ENCODE measurements at places on chromosomes 7 and 10.

GRCh38 chr10:32038777-32039176, 17.4 kb downstream of the KIF5B start:
- DNase-seq, result no peak

GRCh38 chr7:116834815-116835504, 27.4 kb upstream of the CAPZA2 start:
- DNase-seq, result peak; percentile 6

DNA sequence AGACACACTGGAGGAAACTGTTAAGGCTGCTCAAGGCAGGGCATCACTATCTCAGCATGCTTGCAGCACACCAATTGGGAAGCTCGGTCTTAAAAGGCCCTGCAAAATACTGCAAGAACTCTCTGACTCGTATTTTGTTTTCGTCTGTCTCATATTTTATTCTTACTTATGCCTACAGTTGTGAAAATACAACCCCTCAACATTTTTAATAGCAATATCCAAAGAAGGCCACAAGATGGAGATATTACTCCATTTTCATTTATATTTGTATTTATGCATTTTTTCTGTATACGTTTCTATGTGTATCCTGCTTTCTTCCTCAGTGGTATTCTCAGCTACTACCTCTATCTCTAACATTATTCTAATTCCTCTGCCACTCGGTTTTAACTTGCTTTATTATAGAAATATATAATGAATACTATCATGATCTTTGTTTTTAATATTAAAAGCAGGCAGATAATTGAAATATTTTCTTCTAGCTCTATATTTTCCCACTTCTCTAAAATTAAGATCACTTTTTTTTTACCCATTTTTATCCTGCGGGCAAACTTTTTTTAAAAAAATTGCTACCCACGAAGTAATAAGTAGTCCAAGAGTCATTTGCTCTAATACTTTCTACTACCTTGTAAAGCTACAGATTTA, 10.0 kb downstream of the DNAJC1 start:
- no peak for DNase-seq

GRCh38 chr10:73054286-73054685, 42.4 kb downstream of the P4HA1 start:
- DNase-seq, result no peak

GRCh38 chr10:23367896-23368595, 23.4 kb upstream of the C10orf67 start:
- no peak for DNase-seq

GRCh38 chr7:40200791-40201190, 66.0 kb downstream of the SUGCT start:
- DNase-seq, result peak; percentile 85

- peak; percentile 50 for DNase-seq
These were observed 32.4 kb upstream of the VKORC1L1 start for GRCh38 chr7:65840446-65840845.

DNA sequence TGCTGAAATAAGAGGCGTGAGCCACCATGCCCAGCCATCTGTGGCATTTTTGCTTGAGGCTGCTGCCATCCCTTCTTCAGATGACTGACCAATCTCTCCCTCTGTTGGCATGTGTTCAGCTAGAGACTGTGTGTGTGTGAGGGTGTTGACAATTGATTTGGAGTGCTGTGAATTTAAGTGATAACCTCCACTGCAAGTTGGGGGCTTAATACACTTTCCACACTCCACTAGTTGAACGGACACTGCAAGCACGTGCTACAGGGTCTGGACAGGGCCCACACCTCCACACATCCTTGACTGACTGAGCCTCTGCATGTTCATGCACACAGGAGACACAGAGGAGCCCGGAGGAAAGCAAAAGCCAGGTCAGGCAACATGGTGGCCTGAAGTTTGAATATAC, 51.3 kb downstream of the BRAF start:
- DNase-seq, result no peak

- no peak for DNase-seq
These were observed 6.8 kb downstream of the BRI3 start for GRCh38 chr7:98288064-98288823.

- DNase-seq, result peak; percentile 29
These were observed 1206.2 kb downstream of the GATA3 start for GRCh38 chr10:9260690-9261089.

- no peak for DNase-seq
These were observed 31.6 kb upstream of the KCNIP2 start for GRCh38 chr10:101875068-101875688.

- DNase-seq, result no peak
These were observed 316.1 kb upstream of the MTPN start for GRCh38 chr7:136293272-136293671.

DNA sequence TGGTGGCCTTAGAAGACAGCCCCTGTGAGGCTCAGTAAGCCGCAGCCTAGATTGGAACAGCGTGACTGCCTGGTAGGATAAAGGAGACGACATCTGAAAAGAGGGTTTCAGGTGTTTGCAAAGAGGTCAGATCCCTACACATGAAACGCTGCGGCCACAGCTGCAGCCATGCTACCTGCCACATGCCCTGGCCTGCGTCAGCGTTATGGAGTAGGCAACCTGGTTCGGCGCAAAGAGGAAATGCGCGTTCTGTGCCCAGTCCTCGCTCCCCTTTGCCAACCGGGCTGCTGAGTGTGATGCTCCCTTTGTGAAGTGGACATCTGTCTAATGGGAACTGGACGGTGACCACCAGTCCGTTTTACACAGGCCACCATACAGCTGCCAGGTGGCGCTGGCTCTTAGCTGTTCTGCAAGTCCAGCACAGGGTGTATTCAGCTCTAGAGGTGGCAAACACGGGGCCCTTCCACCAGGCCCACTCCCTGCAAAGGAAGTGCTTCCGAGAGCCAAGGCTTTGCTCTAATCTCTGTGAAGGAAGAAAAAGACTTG, 160.3 kb downstream of the CELF2 start:
- no peak for DNase-seq

- DNase-seq, result no peak
These were observed 112.7 kb upstream of the AMPH start for GRCh38 chr7:38743899-38744298.

DNA sequence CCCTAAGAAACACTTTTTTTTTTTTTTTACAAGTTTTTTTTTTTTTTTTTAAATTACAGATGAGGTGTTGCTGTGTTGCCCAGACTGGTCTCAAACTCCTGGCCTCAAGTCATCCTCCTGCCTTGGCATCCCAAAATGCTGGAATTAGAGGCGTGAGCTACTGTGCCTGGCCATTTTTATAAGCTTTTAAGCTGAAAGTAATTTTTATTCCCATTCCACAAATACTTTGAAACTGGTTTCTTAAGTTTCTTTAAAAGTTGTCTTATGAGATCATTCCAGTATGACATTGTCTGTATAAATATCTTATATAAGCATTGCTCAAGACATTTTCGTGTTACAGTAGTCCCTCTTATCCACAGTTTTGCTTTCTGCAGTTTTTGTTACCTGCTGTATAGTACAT, 61.4 kb upstream of the CYP26C1 start:
- no peak for DNase-seq

DNA sequence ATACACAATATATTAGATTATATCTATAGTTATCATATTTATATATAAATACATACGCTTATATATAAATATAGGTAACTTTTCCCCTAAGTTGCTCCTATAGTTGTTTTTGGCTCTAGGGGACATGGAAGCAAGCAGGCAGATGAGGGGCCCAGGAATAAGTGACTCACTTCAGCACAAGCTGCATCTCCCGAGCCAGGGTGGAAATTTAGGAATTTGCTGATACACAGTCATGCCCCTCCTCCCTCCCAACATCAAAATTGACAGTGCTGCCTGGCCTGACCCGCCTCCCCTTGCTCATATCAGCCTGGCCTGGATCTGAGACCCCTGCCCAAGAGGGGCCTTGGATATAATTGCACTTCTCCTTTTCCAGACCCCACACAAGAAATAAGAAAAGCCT, 33.8 kb downstream of the MKI67 start:
- DNase-seq, result no peak

DNA sequence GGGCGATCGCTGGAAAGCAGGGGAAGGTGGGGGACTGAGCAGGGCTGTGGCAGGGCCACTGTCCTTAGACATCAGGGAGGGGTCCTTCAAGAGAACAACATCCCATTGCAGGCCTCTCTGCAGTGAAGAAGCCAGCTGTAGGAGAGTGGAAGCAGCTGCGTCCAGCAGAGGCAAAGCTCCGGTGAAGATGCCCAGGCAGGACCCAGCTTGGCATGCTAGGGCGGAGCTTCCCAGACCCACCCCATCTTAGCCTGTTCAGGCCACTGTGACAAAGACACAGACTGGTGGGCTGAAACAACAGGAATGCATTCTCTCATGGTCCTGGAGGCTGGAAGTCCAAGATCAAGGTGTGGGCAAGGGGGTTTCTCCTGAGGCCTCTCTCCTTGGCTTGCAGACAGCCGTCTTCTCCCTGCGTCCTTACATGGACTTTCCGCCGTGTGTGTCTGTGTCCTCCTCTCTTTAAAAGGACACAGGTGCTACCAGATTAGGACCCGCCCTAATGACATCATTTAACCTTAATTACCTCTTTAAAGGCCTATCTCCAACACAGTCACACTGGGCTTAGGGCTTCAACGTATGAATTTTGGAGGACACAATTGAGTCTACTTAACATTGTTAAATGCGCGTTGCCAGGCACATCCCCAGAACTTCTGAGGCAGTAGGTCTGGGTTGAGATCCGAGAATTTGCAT, 178.1 kb upstream of the GRB10 start:
- DNase-seq, result no peak

DNA sequence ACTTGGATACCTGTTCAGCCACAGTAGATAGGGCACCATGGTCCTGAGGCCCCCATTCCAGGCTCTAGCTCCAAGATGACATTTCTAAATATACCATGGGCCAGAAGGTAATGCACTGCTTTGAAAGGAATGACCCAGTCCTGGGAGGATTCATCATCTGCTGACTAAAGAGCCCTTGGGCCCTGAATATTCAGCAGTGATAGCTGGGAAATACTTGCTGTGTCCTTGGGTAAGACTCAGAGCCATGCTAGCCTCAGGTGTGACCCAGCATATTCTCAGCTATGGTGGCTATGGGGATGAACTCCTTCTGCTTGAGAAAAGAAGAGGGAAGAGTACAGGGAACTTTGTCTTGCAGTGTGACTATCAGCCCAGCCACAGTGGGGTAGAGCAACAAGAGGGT, 21.3 kb upstream of the AGR2 start:
- DNase-seq, result peak; percentile 45

- DNase-seq, result no peak
These were observed 35.3 kb downstream of the SLC16A9 start for GRCh38 chr10:59674215-59674836.

- DNase-seq, result no peak
These were observed 77.5 kb upstream of the CTTNBP2 start for GRCh38 chr7:117950601-117951260.

- no peak for DNase-seq
These were observed 21.4 kb downstream of the STAMBPL1 start for GRCh38 chr10:88901206-88901983.

DNA sequence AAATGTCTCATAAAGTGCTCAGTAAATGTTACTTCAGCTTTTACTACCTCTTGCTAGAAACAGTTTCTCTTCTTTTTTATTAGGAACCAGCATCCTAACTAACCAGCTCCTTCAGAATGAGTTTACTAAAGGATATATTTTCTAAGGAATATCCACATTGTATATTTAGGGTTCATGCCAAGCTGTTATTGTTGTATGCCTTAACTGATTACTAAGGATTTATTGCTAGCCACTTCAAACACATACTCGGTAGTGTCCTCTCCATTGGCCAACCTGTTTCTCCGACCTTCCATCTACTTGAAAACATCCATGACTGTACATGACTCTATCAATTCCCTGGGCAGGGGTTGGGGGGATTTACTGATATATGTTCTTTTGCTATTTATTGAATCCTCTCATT, 906.3 kb upstream of the SORCS1 start:
- DNase-seq, result no peak

- no peak for DNase-seq
These were observed 87.8 kb upstream of the LRRTM3 start for GRCh38 chr10:66837990-66838389.

- no peak for DNase-seq
These were observed 79.9 kb downstream of the VTI1A start for GRCh38 chr10:112526906-112527305.

DNA sequence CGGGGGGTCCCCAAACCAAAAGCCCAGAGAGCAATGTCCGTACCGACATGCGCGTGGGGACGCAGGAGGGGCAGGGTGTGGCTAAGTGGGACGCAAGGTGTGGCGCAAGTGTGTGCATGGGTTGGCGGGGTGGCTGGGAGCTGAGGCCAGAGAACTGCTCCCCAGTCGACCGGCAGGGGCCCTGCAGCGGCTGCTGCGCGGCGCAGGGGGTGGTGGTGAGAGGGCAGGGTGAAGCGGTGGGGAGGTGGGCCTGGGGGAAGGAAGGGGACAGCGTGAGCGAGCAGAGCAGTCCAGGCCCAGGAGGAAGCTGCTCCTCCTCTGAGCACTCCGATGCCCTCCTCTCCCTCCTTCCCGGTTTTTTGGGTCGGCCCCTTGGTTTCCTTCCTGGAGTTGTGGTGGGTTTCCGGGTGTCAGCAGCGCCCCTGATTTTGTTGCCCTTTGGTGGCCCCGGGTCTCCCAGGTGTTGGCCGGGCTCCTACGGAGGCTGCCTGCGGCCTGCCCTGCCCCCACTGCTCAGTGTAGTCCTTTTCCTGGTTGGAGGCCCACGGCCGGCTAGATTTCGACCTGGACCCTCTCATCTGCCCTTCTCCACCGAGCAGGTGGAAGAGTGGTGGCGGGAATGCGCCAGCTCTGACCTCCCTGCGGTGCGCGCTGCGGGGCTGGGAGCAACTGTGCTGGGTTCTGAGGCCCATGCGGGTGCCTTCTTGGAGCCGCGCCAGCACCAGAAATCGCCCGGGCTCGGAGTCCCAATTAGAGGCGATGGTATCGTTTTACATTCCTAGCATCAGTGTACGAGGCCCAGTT, 40.5 kb upstream of the COMTD1 start:
- DNase-seq, result no peak

- no peak for DNase-seq
These were observed 35.7 kb upstream of the ATXN7L1 start for GRCh38 chr7:105911961-105912575.

GRCh38 chr10:104452977-104453376, 99.3 kb downstream of the CFAP58 start:
- no peak for DNase-seq

DNA sequence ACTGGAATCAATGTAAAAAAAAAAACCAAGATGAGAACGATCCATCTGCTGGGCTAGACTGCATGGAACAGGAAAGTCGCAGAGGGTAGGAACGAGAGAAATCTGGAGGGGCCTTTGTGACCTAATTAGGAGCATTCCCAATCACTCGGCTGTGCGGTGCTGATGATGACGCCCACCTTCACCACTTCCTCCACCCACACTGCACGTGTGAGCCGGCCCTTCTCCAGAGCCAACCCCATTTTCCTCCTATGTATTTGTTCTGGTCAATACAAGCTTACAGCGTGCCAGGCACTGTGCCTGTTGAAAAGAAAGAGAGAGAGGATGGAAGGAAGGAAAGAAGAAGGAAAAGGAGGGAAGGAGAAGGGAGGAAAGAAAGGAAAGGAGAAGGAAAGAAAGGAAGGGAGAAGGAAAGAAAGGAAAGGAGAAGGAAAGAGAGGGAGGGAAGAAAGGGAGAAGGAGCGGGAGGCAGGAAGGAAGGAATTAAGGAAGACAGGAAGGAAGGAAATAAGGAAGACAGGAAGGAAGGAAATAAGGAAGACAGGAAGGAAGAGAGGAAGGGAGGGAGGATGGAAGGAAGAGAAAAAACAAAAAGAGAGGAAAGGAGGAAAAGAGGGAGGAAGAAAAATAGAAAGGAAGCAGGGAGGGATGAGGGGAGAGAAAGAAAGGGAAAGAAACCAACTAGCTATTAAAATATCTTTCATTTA, 35.5 kb upstream of the PTF1A start:
- DNase-seq, result no peak

GRCh38 chr10:106338486-106338885, 826.0 kb downstream of the SORCS1 start:
- DNase-seq, result no peak
